ENCODE measurements at places on chromosomes 2 and 18.

DNA sequence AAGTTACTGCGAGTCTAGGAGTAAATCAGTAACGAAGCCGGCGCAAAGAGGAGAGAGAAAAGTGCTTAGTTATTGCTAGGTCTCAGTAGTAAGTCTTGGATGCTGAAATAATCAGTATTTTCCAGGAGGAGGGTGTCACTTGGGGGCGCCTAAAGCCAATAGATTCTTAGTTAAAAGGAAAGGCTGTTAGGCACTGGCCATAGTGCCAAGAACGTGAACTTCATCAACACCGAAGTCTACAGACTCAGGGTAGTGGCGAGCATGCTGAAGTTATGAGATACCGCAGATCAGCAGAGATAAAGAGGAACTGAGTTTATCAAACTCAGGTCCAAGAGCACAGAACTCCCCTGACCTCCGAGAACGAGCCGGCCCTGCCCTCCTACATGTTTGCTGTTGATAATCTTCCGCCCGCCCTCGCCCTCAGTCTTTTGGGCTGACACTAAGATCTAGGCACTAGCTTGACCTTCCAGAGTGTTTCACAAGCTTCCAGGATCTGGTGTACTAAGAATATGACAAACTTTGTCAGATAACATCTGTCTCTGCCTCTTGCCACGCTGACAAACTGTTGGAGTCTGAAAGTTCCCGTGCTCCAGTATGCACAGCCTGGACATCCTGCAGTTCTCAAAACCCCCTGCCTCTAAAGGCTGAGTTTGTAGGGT lies 49.2 kb downstream of the CYB5A start:
- peak; percentile 46 for DNase-seq

GRCh38 chr18:47791461-47791985 lies 138.9 kb downstream of the SMAD2 start:
- DNase-seq: no peak

DNA sequence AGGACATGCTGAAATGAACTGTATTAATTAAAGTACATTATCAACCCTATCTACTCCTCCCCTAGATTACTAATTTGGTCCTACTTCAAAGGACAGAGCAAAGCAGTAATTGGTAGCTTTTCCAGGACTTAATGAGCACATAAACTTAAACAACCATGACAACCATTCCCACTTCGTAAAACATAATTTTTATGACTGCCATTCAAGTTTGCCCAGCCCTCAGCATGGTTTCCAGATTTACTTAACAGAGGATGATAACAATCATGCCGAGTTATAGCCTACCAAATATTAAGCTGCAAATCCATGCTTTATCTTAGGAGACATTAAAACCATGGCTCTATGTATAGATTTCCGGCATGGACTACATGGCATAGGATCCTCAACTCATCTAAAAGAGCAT lies 401.1 kb upstream of the CHAC2 start:
- DNase-seq: no peak

- DNase-seq: no peak
These were observed 1.2 kb downstream of the KCNG2 start for GRCh38 chr18:79798999-79799370.

DNA sequence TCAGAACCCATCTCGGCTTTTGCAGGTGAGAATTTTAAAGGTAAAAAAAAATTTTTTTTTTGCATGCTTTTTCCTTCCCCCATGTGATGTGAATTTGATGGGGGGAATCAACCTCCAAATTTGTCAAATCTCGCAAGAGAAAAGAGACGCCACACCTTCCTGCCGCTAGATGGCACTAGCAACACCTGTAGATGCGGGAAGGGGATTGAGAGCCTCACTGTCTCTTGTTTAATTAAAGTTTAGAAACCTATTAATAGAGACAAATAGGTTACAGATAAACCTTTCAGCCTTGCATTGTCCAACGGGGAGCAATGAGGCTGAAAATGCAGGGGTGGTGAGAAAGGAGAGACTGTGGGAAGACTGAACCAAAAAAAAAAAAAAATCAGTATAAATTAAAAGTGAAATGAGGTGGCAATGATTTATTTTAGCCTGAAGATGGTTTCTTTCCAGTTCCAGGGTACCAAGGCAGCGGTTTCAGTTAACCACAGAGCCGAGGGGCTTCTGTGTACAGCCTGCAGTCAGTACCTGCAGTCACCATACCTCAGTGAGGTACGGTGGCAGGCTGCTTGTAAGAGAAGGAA lies 84.6 kb downstream of the NRP2 start:
- peak; percentile 69 for DNase-seq

- no peak for DNase-seq
These were observed 73.1 kb downstream of the TSHZ1 start for GRCh38 chr18:75283731-75284130.

DNA sequence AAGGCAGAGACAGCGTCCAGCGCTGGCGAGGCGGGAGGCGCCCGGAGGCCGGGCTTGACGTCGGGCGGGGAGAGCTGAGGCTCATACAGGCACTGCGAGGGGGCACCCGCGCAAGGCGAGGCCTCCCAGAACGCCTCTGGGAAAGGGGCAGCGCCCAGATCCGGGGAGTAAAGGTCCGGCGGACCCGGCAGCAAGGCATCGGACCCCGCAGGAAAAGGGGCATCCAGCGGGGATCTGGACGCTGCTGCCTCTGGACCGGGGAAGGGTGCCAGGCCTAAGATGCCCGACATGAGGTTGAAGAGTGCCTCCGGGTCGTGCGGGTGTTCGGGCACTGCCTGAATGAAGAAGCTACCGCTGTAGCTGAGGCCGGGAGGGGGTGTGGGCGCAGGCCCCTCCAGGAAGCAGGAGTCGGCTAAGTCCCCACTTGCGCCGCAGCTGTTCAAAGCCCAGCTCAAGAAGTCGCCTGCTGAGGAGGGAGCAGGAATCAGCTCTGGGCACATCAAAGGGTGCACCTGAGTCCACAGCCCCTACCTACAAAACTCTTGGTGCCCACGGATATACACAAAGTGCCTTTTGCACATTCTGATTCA lies 937 bp downstream of the EGR4 start:
- no peak for DNase-seq

DNA sequence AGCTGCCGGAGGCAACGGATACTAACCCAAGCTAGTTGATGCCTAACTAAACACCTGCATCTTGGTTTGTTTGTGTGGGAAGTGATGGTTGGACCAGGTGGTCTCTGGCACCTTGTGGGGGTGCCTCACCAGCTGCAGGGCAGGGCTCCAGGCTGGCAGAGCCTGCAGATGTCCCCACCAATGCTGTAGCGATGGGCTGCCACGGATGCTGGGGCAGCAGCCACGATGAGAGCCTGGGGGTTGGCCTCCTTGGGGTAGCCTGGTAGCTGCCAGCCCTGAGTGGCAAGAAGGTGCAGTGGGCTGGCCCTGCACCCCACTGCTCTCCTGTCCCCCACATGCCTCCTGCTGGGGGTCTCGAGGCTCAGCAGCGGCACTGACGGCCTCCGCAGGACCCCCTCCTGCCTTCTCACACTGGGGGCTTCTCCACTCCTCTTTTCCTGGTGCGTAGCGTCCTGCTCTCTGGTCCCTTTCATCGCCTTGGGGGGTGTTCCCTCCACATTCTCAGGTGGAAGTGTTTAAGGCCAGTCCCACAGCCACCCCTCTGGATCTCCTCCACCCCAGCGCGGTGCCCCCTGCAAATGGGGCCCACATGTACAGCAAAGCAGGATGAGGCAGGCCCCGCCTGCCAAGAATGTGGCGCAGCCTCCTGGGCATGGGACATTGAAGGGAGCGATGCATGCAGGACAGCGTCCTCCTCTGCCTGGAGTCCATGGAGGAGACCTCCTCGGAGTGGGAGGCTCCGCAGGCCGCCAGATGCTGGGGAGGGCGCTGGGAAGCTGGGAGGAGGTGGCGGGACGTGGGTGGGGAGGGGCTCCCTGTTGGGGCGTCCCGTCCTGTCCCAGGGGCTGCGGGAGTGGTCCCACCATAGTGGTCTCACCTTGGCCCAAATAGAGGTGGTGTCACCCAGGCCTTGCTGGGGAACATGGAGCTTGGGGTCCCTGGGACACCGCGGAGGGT lies 173.1 kb downstream of the ASB1 start:
- DNase-seq: no peak

- no peak for DNase-seq
These were observed 126.7 kb downstream of the TWIST2 start for GRCh38 chr2:238974501-238975166.

DNA sequence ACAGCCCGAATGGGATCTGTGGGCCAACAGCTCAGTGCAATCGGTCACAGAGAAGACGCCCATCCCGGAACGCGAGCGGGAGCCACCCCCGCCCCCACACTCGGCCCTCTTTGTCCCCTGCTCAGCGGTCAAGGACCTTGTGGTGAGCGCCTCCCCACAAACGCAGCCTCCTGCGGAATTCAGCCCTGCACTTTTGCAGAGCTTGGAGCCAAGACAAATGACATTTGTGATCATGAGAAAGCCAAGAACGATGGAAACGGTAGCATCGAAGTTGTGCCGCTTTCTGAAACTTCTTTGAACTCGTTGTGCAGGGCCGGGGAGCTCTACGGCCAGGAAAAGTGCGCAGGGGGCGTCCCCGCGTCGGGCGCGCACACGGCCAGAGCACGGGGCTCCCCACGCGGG lies 6.7 kb upstream of the SALL3 start:
- DNase-seq: no peak

DNA sequence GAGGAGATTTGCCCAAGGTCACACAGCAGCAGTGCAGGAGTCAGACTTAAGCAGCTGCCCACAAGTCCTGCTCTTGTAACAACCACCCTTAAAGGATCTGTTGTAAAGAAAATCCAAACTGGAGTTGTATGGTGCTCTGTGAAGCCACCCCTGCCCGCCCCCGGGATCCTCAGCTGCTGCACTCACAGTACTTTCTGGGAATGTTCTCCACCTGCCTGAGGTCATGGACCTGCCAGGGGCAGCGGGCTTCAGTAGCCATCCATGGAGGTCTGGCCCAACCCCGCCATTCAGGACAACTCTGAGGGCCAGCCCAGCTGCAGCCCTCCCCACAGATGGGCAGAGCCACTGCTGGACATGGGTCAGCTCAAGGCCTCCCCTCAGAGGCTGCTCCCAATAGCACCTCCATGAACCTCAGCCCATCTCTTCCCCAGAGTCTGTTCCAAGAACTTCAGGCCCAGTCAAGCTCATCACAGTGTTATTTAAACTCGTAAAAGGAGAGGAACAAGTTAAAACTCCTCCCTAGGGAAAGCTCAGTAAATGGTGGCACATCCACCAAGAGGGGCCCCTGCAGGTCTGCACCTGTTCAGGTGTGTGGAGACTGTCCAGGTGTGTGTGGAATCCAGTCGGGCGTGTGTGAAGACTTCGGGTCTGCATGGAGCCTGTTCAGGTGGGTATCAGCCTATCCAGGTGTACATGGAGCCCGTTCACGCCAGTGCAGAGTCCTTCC lies 39.4 kb upstream of the GPC1 start:
- DNase-seq: no peak

DNA sequence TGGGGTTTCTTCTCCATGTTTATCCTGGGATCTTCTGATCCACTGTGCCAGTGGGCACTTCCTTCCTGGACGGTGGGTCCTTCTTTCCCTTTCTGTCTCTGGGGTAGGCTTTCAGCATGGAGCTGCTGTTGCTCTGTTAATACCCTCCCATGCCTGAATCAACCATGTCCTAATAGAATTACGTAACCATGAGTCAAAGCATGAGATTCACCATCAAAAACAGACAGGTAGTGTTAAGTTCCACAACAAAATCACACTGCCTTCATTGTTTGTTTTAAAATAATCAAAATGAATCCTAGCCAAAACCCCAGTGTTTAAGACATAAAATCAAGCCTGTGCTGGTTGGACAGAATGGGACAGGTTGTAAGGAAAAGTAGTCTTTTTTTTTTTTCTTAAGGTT lies 37.5 kb downstream of the GNAL start:
- DNase-seq: no peak

GRCh38 chr2:159755788-159756187 lies 42.2 kb downstream of the CD302 start:
- peak; percentile 38 for DNase-seq

GRCh38 chr2:2877427-2877826 lies 500.2 kb downstream of the EIPR1 start:
- no peak for DNase-seq

GRCh38 chr2:144079803-144080202 lies 440.1 kb downstream of the ZEB2 start:
- DNase-seq: no peak

- DNase-seq: peak; percentile 38
These were observed 355.2 kb downstream of the PARD3B start for GRCh38 chr2:204900487-204900886.

GRCh38 chr2:55063226-55063625 lies 13.0 kb upstream of the RTN4 start:
- no peak for DNase-seq
